Naive thymus-derived CD4-positive, alpha-beta T cell (primary cell): ENCODE measurements at places on chromosomes 7 and 10. TPM values are rescaled to one million over a fixed set of nuclear protein-coding genes. Genes with fewer than 3 reads are reported as not detected.

- DNase-seq: no peak
These were observed 11.1 kb upstream of the TFEC start for GRCh38 chr7:116041615-116042014.

- no peak for DNase-seq
These were observed 81.1 kb upstream of the ADO start for GRCh38 chr10:62723375-62723774.

DNA sequence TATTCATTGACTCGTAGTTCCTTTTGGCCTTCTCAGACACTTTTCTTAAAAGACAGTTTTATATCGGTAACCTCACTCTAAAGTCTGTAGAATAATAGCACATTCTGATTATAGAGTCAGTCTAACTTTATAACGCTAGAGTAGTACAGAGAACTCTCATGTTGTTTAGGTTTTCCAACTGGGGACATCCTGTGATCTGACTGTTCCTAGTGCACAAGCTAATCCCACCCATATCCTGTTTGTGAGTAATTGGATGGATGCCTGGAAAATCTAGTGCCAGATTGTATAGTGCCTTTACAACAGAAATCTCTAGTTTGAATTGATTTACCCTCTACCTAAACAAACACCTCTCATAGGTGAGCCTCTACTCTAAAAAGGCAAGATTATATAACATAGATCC is 107.4 kb downstream of the ZEB1 start:
- no peak for DNase-seq

The NPFFR1 gene
- total RNA-seq: not detected

DNA sequence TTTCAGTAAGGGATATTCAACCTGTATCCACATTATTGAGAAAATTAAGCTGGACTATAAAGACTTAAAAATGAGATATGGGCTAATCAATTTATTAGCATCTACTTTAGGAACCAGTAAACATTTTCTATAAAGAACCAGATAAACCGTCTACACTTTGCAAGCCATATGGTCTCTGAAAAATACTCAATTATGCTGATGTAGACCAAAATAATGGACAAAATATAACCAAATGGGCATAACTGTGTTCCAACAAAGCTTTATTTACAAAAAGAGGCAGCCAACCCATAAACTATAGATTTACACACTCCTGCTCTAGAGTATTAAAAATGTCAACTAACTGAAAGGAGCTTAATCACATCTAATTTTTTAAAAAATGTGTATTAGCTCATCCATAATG is 42.3 kb downstream of the TNPO3 start:
- DNase-seq: no peak

The MRLN gene
- not detected for total RNA-seq

DNA sequence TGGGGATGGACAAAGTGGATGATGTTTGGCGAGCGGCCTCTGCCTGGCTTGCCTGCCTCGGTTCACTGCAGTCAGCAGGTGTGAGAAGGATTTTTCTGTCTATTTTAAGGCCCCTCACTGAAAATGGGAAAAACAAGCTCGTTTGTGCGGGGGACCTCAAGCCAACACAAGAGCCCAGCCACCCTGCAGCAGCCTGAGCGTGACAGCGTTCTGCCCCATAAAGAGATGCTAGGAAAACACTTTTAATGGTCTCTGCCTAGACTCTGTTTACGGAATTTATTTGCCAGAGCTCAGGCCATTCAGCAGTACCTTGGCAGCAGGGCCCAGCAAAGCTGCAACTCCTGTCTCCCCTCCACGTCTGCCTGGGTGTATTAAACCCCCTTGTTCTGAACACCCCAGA is 131.7 kb downstream of the GRK5 start:
- no peak for DNase-seq

The NPSR1 gene
- not detected for total RNA-seq
